Activated T-helper 1 cell treated with anti-CD3 and anti-CD28 coated beads, Interleukin-12 subunit alpha, Interleukin-12 subunit beta, Interleukin-2, Interleukin-4 antibody, amounts not matched to agents 30 ng/mL and 10 ng/mL and 1 ng/mL, durations not matched to agents 14 hours and 24 hours and 36 hours (primary cell): ENCODE measurements at places on chromosomes 2 and 18. TPM values are rescaled to one million over a fixed set of nuclear protein-coding genes. Genes with fewer than 3 reads are reported as not detected.

DNA sequence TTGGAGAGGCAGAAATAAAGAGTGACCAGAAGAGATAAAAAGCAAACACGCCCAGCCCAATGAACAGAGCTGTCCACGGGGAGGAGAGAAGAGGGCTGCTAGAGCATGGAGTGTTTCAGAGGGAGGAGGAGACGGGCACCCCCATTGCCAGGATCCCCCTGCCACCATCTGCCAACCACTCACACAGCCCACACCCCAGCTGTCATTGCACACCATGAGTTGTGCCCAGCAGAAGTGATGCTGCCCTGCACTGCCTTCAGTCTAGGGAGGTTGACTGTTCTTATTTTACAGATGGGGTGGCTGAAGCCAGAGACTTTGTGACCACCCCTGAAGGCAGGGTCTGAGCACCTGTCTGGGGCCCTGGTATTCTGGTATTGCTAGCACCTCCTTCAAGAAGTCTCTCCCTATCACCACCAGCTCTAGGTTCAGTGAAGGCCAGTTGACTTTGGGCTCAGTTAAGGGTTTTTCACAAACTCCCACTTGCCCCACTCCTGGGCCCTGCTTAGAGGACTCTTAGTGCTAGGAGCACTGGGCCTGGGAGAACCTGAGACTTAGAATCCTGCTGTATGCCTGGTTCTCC lies 2.4 kb downstream of the FABP1 start:
- H3K4me1 ChIP-seq, result no peaks in the 10 kb centered on the region
- H3K36me3 ChIP-seq, result no peaks in the 10 kb centered on the region
- DNase-seq, result no peak
- H3K4me3 ChIP-seq, result no peak overlapping the region
- H3K27me3 ChIP-seq, result peaks cover 4% of the 10 kb centered on the region

DNA sequence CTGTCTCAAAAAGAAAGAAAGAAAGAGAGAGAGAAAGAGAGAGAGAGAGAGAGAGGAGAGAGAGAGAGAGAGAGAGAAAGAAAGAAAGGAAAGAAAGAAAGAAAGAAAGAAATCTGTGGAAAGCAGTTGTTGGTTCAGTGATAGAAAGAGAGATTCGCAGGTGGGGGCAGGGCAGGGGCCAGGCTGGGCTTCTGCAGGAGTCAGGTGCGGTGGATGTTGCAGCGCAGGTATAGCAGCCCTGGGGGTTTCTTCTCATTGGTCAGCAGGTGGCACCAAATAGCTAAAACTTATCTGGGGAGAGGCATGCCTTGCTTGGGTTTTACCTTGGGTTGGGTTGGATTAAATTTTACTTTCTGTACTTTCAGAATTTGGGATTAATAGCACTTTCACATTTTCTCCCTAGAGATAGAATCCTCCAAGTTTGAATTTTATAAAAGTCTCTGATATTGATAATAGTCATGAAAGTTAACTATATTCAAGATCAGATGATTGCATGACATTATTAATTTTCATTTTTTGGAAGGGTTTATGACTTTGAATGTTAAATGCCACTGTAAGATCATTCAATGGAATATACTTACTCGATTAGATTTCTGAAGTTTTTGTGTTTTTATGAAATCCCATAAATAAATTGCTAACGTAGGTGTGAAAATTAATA lies 66.6 kb downstream of the SPTBN1 start:
- H3K27me3 ChIP-seq, result peaks cover 24% of the 10 kb centered on the region
- H3K4me1 ChIP-seq, result peaks cover 26% of the 10 kb centered on the region
- no peaks in the 10 kb centered on the region for H3K36me3 ChIP-seq

- no peak for DNase-seq
- H3K27me3 ChIP-seq, result no peaks in the 10 kb centered on the region
- H3K4me3 ChIP-seq, result no peak overlapping the region
- H3K36me3 ChIP-seq, result no peaks in the 10 kb centered on the region
- H3K27ac ChIP-seq, result no peak overlapping the region
These were observed 10.7 kb upstream of the SPOPL start for GRCh38 chr2:138490673-138491494.

Gene GKN1
- not detected in 2 replicates for total RNA-seq

GRCh38 chr18:3332376-3332775 lies 70.4 kb downstream of the MYL12B start:
- no peak overlapping the region for H3K4me3 ChIP-seq
- H3K36me3 ChIP-seq, result no peaks in the 10 kb centered on the region
- H3K4me1 ChIP-seq, result no peaks in the 10 kb centered on the region
- no peaks in the 10 kb centered on the region for H3K27me3 ChIP-seq
- no peak for DNase-seq

DNA sequence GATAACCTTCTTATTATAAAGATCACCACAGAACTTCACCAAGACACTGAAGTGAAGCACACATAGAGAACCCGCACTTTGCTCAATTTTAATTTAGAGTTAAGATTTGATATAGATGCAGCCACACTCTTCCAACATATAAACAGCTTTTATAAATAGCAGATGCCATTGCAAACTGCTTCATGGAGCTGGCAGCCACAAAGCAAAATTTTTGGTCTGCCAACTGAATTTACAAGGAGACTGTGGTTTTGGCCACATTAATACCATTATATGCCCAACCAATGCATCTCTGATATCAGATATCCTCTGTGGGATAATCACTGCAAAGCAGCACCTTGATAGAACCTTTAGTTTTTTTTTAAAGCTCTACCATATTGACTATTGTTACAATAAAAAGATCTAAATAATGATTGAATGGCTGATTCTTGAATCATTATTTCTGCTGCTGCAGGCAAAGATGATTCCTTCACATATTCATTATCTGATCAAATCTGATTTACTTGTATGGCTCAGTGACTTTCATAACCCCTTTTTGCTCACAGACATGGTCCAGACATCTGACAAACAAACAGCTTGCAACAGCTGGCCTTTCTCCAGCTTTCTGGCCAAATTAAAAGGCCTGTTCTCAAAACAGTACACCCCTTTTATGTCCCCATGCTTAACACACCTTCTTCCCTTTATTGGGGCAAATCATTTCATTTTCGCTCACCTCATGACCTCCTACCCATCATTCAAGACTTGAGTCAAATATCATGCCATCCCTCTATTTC lies 88.4 kb downstream of the METTL4 start:
- no peak overlapping the region for H3K27ac ChIP-seq
- no peak overlapping the region for H3K4me3 ChIP-seq
- peaks cover 12% of the 10 kb centered on the region for H3K27me3 ChIP-seq
- no peaks in the 10 kb centered on the region for H3K36me3 ChIP-seq

DNA sequence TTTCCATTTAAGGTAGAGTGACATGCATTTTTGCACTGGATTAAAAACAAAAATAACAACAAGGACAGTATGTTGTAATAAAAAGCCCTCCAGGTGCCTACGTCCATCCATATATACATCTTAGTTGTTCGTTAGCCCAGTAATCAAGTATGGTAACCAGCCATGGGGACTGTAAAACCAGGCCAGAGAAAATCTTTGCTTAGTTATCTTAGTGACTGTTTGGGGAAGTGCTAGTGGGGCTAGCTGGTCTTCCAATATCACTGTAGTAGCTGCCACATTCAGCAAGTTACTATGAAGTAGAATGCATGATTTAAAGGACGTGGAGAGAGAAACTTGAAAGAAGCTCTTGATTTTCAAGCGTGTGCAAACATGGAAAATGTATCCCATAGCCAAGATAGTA lies 95.9 kb upstream of the STON1 start:
- no peak overlapping the region for H3K4me3 ChIP-seq
- no peak overlapping the region for H3K27ac ChIP-seq
- peaks cover 6% of the 10 kb centered on the region for H3K4me1 ChIP-seq
- H3K36me3 ChIP-seq, result no peaks in the 10 kb centered on the region
- no peak for DNase-seq

- no peak overlapping the region for H3K27ac ChIP-seq
- no peaks in the 10 kb centered on the region for H3K36me3 ChIP-seq
- DNase-seq, result no peak
- no peak overlapping the region for H3K4me3 ChIP-seq
These were observed 311.9 kb downstream of the CCDC178 start for GRCh38 chr18:33128581-33128980.

DNA sequence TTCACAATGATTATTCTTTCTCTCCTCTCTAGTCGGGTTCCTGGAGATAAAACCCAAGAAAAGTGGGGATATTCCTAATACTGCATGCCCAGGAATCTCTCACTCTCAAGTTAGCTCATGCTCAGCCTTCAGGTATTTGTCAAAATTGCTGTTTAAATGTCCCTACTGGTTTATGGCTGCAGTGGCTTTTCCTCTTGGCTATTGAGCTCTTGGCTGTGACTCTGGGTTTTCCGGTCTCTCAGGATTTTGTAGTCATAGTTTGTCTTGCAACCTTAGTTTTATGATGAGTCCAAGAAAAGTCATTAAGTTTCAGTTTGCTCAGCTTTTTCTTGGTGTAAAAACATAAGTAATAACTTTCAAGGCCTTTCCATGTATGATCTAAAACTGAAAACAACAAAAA lies 820.7 kb upstream of the HS6ST1 start:
- no peak overlapping the region for H3K27ac ChIP-seq
- DNase-seq, result no peak
- no peak overlapping the region for H3K4me3 ChIP-seq
- no peaks in the 10 kb centered on the region for H3K4me1 ChIP-seq

Gene SLC19A3
- not detected in 2 replicates for total RNA-seq

- peaks cover 41% of the 10 kb centered on the region for H3K27me3 ChIP-seq
- no peaks in the 10 kb centered on the region for H3K36me3 ChIP-seq
- H3K27ac ChIP-seq, result no peak overlapping the region
These were observed 164.3 kb upstream of the SIX2 start for GRCh38 chr2:45173513-45173912.

DNA sequence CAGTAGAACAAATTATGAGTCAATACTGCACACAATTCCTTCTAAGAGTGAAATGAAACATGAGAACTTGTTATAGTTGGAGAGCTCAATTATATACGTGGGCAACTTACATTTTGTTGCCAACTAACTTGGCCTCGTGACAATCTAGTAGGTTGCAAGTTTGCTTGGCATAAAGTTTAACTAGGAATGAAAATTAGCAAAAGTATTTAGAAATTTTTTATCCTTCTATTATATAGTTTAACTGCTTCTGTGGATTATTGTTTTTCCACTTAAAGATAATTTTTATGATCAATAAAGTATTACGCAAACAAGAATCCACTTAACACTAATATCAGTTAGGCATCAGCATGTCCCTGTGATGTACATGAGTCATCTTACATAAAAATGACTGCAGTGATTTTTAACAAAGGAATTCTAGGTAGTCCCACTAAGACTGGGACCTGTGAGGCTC lies 41.1 kb downstream of the FAM124B start:
- H3K27ac ChIP-seq, result no peak overlapping the region
- no peaks in the 10 kb centered on the region for H3K4me1 ChIP-seq
- no peak overlapping the region for H3K4me3 ChIP-seq
- H3K36me3 ChIP-seq, result no peaks in the 10 kb centered on the region
- no peak for DNase-seq
- no peaks in the 10 kb centered on the region for H3K27me3 ChIP-seq

DNA sequence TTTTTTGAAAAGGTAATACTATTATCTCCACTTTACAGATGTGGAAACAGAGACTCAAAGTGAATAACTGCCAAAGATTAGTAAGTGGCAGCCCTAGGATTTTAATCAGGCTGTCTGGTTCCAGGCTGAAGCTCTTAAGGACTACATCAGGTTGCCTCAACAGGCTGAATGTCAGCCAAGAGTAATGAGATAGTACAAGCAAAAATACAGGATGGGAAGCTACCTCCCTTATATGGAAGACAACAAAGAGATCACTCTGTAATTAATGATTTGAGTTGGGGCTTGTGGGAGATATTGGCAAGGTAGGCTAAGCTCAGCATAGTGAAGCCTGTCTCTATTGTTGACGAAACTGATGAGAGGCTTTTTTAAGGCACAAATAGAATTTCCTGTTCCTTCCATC lies 323.1 kb downstream of the KCNJ3 start:
- H3K27ac ChIP-seq, result no peak overlapping the region
- DNase-seq, result no peak
- H3K4me3 ChIP-seq, result no peak overlapping the region
- H3K36me3 ChIP-seq, result no peaks in the 10 kb centered on the region
- no peaks in the 10 kb centered on the region for H3K4me1 ChIP-seq

GRCh38 chr18:50194631-50195532 lies at the start of gene MYO5B:
Gene MYO5B (minus strand): TSS chr18:50195147. CDS start chr18:50194793, 354 bp downstream.
- peak; percentile 24 for DNase-seq
- H3K27me3 ChIP-seq, result peaks cover 62% of the 10 kb centered on the region

DNA sequence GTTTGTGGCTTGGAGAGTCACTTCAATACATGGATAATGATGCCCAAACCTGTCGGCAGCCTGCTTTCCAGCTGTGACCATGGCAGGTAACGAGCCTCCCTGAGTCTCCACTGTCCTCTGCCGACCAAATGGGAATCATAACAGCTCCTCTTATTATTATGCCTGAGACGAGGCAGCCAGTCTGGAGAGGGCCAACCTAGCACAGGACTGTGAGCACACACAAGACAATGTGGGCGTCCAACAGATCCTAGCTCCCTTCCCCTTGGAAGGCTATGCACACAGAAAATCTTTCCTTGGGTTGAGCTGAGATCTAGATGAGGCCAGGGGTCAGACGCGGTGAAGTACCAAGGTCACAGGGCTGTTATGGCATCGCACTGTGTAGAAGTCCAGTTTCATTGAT lies 890 bp upstream of the SLC4A3 start:
- peak overlapping the region; percentile 72 for H3K4me3 ChIP-seq
- DNase-seq, result no peak
- H3K27me3 ChIP-seq, result peaks cover 33% of the 10 kb centered on the region
- no peaks in the 10 kb centered on the region for H3K36me3 ChIP-seq
- peaks cover 6% of the 10 kb centered on the region for H3K4me1 ChIP-seq
- no peak overlapping the region for H3K27ac ChIP-seq

- H3K27ac ChIP-seq, result no peak overlapping the region
- H3K4me3 ChIP-seq, result no peak overlapping the region
- H3K36me3 ChIP-seq, result no peaks in the 10 kb centered on the region
- no peak for DNase-seq
These were observed 10.0 kb upstream of the APCDD1 start for GRCh38 chr18:10444314-10445006.

- H3K27ac ChIP-seq, result no peak overlapping the region
- no peak overlapping the region for H3K4me3 ChIP-seq
- H3K36me3 ChIP-seq, result peaks cover 6% of the 10 kb centered on the region
- H3K4me1 ChIP-seq, result peaks cover 7% of the 10 kb centered on the region
- H3K27me3 ChIP-seq, result no peaks in the 10 kb centered on the region
These were observed 75.6 kb downstream of the MAPRE2 start for GRCh38 chr18:35116784-35117318.
